ENCODE measurements at places on chromosomes 12 and 14.

- DNase-seq = no peak
Measured at GRCh38 chr12:66941150-66941549, 262.3 kb upstream of the GRIP1 start.

DNA sequence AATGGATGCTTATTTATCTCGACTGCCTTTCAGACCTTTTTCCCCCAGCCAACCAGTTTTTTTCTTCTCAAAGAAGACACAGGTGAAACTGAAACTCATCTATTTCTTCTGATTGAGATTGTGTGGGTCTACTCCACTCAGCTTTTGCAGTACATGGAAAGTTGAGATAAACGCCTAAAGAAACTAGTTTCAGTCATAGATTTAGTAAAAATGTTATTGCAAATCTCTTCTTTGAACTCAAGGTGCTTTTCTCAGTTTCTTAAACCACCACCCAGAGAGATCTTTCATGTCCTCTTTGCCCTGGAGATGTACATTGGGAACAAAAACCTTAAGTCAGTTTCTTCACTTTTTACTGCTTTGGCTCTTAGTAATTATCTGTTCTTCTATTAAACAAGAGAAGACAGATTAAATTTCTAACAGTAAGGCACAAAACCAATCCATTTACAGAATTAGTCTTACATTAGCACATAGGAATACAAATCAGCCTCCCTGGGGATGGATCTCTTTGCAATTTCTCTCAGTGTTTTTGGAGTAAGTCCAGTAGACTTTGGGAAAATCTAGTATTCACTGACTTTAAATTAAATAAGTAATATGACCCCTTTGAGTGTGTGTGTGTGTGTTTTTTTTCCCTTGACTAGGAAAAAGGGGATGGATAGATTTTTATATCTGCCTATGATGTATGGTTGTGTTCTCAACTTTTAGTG, 11.6 kb downstream of the FBXW8 start:
- no peak for DNase-seq

- DNase-seq = no peak
Measured at GRCh38 chr12:51307655-51308593, 16.1 kb downstream of the BIN2 start.

DNA sequence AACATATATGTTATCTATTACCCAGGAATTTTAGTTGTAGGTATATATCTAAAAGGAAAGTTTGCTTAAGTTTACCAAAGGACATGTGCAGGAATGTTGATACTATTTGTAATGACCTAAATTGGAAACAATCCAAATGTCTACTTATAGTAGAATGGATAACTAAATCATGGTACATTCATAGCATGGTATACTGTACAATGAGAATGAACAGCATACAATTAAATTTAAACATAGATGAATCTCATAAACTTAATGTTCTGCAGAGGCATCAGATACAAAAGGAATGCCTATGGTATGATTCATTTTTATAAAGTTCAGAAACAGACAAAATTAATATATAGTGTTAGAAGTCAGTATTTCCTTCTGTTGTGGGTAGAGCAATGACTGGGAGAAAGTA, 135.4 kb downstream of the GPHN start:
- DNase-seq = no peak

- no peak for DNase-seq
Measured at GRCh38 chr12:85630851-85631250, 205.4 kb downstream of the RASSF9 start.

DNA sequence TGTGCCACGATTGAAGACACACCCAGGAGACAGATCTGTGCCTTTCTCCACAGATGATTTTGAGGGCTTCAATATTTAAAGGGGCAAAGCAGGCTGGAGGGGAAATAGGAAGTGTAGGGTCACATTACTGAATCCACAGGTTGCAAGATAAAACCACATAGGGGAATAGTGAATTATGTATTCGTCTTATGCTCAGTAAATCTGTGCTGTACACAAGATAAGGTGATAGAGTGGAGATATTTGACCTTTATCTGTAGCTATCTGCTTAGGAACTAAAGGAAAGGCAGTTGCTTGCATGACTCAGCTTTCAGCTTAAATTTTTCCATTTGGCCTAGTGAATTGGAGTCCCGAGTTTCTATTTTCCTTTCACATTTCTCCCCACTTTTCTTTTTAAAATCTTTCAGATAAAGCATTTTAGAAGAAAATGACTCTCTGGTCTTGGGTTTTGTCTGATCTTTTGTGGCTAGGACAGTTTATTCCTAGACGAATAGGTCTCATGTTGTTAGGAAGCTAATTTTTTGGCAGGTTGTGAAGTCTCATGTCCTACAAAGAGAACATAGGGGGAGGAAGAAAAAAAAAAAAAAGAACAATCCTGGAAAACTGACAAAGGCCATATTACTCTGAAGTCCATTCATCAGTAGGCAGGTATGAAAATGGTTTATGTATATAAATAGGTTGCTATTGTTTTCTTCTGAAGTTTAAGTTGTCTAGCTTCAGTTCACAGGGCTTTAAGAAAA, 55.4 kb downstream of the FBXO33 start:
- no peak for DNase-seq

- no peak for DNase-seq
Measured at GRCh38 chr14:61346793-61347192, 25.4 kb downstream of the PRKCH start.

DNA sequence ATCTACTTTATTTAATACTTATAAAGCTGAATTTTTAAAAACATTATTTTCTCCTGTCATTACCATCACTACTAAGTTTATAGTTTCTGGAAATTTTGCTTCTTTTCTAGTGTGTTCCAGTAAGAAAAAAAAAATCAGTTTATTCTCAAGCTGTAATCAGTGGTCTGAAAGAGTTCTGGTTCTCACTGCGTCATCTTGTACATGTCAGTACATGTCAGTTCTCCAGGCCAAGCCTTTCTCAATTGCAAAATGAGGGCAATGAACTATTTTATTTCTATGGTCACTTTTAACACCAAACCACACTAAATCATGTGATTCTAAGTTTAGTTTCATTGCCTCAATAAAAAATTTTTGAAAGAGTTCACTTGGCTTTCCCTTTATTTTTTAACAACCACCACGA, 468.9 kb upstream of the LRFN5 start:
- DNase-seq = no peak

DNA sequence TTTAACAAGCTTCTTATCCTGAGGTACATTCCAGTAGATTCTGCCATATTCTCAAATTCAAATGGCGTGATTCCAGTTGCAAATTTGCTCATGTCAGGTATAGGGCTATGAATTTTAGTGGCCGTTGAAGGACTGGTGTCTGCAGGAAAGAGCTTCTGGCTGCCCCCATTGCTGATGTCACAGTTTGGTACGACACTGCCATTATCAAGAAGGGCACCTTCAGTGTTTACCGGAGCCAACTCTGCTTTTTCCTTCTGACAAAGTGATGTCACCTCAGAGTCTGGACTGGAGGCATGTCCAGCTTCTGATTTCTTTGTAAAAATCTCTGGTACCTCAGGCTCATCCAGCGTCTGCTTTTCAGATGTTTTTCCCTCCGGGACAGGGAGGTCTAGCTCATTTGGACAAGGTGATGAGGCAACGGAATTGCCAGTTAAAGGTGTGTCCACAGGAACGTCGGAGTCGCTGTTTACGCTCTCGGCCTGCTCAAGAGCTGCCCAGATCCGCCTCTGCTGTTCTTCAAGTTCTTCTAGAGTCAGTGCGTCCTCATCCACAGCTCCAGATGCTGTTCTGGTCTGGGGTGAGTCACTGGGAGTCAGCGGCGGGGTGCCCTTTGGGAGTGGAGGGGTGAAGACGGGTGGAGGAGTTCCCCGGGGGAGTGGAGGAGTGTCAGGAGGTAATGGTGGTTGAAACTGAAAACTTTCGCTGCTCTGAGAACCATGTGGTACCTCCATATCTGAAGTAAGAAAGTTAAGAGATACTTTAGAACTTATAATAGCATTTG, 27.0 kb downstream of the ZCCHC8 start:
- no peak for DNase-seq

- no peak for DNase-seq
Measured at GRCh38 chr14:68333262-68333661, 459.6 kb downstream of the ZFP36L1 start.

- DNase-seq = no peak
Measured at GRCh38 chr14:105646175-105646574, 119.8 kb downstream of the TMEM121 start.

GRCh38 chr14:84527706-84528105, 1002.2 kb upstream of the FLRT2 start:
- no peak for DNase-seq

- DNase-seq = no peak
Measured at GRCh38 chr12:59593761-59594160, 2.1 kb upstream of the SLC16A7 start.

DNA sequence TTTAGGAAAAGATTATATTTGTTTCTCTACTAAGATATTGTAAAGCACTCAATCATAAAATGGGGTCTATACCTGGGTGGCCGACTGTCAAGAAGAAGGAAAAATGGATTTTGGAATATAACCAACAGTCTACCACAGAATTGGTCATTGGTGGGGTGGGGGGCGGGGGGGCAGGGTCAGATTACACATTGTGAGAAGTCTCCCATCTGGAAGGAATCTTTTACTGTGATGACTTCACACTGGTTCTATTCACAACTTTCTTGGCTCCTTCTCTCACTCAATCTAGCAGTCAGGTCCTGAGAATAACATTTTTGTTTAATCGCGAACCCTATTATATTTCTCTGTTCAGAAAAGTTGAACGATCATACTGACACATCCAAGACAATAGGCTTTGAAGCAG, 8.7 kb upstream of the CLEC4E start:
- no peak for DNase-seq

- DNase-seq = no peak
Measured at GRCh38 chr12:79016181-79016580, 151.6 kb downstream of the SYT1 start.

DNA sequence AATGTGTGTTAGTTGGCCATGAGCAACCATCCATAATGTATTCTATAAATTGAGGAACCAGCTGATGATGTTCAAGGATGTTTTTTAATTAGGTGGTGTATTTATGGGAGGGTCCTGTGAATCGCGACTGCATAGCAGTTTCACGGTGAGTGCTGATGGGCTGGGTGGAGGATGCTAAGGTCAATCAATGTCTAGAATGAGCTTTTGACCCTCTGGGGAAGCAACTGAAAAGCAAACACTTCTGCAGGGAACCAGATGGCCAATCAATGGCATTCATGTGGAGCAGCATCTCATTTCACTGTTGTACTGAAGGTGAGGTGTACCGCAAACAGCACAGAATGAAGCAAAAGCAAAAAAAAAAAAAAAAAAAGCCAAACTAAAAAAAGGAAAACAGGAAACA, 676.1 kb upstream of the TMEM132C start:
- no peak for DNase-seq

DNA sequence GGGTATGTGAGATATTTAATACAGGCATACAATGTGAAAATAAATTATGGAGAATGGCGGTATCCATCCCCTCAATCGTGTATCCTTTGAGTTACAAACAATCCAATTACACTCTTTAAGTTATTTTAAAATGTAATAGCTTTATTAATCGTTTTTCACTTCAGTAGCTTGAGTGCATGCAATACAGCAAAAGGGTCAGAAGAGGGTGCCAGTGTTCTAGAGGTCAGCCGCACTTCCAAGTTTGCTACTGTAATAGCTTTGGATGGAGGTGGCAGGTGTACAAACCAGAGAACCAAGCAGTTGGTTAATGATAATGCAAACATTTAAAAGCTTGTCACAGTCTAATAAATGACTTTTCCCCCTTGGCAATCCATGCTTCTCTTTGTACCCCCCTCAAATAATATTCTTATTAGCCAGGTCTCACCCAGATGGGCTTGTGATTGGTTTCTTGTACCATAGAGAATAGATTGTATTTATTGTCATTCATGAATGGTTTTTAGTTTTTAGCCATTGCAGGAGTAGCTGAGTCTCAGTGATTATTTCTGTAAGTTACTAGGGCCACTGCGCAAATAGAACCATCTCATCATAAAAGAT, 127.0 kb downstream of the ERC1 start:
- DNase-seq = peak; percentile 77

DNA sequence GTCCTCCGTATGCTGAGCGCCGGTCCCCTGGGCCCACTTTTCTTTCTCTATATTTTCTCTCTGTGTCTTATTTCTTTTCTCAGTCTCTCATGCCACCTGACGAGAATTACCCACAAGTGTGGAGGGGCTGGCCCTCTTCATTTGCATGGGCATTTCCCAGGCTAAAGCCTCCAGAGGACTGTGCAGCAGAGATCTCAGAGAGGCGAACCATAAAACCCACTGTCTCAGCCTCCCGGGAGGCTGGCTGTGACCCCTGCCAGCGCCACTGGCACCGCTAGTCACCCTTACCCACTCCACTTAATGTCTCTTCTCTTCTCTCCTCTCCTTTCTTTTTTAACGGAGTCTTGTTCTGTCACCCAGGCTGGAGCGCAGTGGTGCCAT, 7.1 kb upstream of the SERPINA9 start:
- no peak for DNase-seq

GRCh38 chr12:14968478-14968877, 4.4 kb upstream of the PDE6H start:
- no peak for DNase-seq

- no peak for DNase-seq
Measured at GRCh38 chr12:46401662-46402061, 29.1 kb upstream of the SLC38A2 start.

GRCh38 chr12:23834076-23834475, 115.4 kb downstream of the SOX5 start:
- DNase-seq = no peak

DNA sequence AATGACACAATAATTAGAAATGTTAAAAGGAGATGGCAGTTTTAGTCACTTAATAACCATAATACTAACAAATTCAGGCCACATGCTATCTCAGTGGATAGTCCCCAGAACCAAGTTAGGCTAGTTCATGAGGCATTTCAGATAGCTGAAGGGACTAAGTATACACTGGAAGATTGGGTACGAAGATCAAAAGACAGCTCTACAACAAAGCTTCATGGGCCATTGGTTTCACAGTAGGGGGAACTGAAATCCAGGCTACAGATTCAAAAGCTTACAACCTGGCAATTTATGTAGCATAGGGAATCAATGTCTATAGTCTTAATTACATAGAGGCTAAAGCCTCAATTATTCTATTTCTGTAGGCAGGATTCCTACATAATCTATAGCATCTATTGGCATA, 343.0 kb downstream of the RGS6 start:
- no peak for DNase-seq

GRCh38 chr12:124753228-124753591, 110.5 kb downstream of the SCARB1 start:
- no peak for DNase-seq

- no peak for DNase-seq
Measured at GRCh38 chr14:22552001-22552826, 36.8 kb downstream of the DAD1 start.

- peak; percentile 79 for DNase-seq
Measured at GRCh38 chr12:53217051-53217930, 10.2 kb upstream of the ITGB7 start.
